Right renal pelvis (tissue), 4 donors: ENCODE measurements at places on chromosomes 6 and 20. TPM values are rescaled to one million over a fixed set of nuclear protein-coding genes. Genes with fewer than 3 reads are reported as not detected.
A peak's percentile ranks its signal among the peaks of the same experiment; 100 is the strongest.

GRCh38 chr6:131747821-131748353 lies 37.1 kb upstream of the CTAGE9 start:
- DNase-seq, result no peak

GRCh38 chr6:75794351-75794846 lies 45.4 kb downstream of the MYO6 start:
- no peak for DNase-seq

- no peak for DNase-seq
These were observed 10.4 kb downstream of the MOCS1 start for GRCh38 chr6:39923861-39924260.

GRCh38 chr6:27669624-27670301 lies 196.9 kb upstream of the ZNF184 start:
- DNase-seq, result no peak

DNA sequence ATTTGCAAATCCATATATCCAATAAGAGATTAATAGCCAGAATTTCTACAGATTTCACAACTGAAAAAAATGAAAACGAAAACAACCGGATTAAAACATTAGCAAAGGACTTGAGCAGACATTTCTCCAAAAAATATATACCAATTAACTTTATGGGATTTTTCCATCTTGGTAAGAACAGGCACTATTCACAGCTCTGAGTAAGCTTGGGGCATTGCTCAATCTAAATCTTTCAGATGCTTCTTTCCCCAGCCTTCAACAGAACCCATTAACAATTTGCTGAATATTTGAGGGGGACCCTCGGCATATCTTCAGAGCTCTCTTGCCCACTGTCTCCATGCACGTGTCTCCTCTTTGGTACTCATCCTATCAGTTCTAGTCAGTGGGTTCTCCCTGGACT lies 111.7 kb upstream of the CD93 start:
- no peak for DNase-seq

GRCh38 chr20:9628141-9628540 lies 113.8 kb downstream of the LAMP5 start:
- DNase-seq, result no peak

DNA sequence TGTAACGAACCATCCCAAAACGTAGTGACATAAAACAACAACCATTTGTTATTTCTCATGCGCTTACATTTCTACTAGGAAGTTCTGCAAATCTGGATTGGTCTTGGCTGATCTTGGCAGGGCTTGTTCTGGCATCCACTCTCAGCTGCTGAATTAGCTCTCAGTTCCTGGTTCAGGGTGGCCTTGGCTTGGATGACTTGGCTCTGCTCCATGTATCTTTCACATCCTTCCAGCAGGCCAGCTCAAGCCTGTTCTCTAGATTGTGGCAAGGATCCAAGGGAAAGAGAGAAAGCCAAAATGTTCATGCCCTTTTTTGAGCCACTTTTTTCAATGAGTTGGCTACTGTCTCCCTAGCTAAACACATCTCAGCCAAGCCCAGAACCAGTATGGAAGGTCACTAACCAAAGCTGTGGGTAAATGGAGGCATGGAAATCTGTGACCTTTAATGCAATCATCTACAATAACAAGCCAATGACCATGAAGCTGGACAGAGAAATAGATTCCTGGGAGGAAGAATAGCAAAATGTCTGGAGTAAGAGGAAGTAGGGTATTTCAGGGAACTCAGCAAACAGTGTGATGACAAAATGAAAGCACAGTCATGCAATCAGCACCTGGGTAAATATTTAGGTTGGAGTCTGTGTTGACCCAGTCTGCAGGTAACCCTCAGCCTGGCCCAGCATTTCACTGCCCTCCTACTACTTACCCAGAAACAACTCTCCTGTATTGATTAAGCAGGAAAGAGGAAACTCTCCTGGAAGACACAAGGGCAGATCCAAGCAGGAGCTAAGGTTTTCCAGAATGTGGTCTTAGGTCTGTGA lies 32.7 kb upstream of the SNAP25 start:
- DNase-seq, result no peak

- no peak for DNase-seq
These were observed 36.1 kb upstream of the DUSP22 start for GRCh38 chr6:256169-256568.

GRCh38 chr6:149455031-149455732 lies 29.6 kb downstream of the ZC3H12D start:
- no peak for DNase-seq

GRCh38 chr6:15477746-15478145 lies 185.1 kb downstream of the DTNBP1 start:
- DNase-seq, result no peak

GRCh38 chr6:3776881-3777507 lies 25.5 kb upstream of the PXDC1 start:
- DNase-seq, result no peak

DNA sequence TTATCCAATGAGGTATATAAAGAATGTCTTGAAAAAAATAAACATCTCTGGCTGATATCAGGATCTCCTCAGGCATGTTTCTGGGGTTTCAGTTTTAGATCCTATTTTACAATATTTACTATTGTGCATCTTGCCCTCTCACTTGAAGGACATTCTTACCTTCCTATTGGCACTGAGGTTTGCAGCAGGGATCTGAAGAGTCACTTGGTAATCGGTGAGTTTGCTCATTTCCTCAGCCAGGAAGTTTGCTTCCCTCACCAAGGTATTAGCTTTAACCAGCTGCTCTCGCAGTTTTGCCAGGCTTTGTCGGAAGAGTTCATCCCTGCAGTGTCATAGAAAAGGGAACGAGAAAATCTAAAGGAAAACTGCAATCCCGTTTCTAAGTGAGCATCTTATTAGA lies 101.9 kb upstream of the NUP153 start:
- DNase-seq, result no peak

GRCh38 chr6:113009682-113010081 lies 662.6 kb downstream of the RFPL4B start:
- DNase-seq, result no peak

DNA sequence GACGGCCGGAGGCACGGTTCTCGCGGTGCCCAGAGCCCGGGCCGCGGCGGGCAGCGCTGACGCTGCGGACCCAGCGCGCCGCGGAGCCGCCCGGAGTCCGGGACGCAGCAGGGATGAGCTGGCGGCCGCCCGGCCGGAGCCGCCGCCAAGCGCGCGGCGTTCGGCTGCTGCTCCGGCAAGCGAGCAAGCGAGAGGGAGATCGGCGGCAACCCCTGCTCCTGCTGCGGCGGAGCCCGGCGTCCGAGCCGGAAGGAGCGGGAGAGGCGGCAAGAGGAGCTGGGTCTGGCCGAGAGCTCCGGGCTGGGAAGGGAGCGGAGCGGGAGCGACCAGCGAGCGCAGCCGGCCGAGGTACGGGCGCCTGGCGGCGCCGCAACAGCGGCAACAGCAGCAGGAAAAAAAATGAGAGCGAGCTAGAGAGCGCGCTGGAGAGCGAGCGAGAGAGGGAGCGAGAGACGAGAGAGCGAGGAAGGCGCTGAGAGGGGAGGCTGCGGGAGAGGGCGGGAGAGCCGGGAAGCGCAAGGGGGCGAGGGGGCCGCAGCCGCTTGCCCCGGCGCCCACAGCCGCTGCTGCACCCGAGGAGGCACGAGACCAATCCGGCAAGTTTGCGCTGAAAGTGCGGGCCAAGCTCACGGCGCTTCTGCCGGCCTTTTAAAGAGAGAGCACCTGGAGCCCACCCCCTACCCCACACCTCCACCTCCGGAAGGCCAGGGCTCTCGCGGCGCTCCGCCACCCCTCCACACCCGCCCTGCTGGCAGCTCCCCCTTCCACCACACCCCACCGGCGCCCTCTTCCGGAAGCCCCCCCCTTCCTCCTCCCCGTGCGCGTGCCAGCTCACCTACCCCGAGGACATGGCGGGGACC lies 496 bp downstream of the GRM4 start:
- DNase-seq, result no peak

DNA sequence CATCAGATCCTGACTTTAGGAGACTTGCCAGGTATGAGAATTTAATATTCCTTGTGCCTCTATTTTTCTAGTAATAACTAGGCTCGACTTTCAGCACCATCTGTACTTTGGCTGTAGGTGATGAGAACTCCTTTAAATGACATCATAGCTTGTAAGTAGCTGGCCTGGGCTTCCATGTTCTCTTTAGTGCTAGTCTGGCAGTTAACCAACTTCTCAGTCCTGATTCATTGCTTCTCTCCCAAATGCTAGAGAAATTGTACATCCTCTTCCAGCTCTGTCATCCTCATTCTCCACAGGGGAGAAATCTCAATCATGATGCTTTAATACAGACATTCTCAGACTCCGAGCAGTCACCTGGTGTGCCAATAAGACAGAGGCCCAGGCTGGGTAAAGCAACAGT lies 143.5 kb upstream of the MOCS1 start:
- no peak for DNase-seq

DNA sequence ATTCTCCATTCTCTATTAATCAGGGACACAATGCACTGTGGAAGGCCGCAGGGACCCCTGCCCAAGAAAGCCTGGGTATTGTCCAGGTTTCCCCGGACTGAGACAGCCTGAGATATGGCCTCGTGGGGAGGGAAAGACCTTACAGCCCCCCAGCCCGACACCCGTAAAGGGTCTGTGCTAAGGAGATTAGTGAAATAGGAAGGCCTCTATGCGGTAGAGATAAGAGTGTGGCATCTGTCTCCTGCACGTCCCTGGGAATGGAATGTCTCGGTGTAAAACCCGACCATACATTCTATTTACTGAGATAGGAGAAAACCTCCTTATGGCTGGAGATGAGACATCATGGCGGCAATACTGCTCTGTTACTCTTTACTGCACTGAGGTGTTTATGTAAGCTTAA lies 15.7 kb upstream of the EIF2S2 start:
- no peak for DNase-seq

GRCh38 chr6:149224399-149224798 lies 93.1 kb upstream of the TAB2 start:
- no peak for DNase-seq

DNA sequence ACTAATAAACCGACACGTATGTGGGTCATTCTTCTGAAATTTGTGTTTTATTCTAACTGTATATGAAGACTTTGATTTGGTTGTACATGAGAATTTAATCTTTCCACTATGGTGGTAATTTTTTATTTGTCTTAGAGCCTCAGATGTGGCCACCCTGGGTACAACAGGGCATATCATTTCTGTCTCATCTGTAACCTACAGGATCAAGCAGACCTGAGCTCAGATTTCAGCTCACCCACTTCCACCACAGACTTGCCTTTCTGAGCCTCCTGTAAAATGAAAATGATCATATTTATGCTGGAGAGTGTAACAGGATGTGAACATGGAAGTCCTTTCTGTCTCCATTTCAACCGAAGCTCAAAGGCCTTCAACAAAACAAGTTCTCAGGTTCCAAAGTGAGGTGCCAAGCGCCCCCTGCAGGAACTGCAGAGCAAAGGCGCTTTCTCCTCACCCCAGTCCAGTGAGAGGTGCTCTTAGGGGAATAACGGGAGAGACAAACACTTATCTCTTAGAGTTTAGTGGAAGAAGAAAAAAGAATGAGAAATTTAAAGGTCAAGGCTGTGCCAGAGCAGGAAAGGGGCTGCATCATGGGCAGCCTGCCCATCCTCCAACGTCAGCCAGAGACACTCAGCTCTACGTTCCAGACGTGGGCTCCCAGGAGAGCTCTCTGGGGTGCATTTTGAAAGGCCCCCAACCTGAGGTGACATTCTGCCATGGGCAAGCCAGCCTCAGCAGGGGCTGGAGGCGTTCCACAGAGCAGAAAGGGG lies 23.0 kb upstream of the CD24 start:
- DNase-seq, result peak; percentile 49

- peak; percentile 10 for DNase-seq
These were observed 129.0 kb downstream of the F13A1 start for GRCh38 chr6:6191476-6191875.

GRCh38 chr6:50510361-50510760 lies 203.0 kb upstream of the TFAP2D start:
- no peak for DNase-seq

GRCh38 chr20:13458860-13459451 lies 179.8 kb downstream of the TASP1 start:
- no peak for DNase-seq

DNA sequence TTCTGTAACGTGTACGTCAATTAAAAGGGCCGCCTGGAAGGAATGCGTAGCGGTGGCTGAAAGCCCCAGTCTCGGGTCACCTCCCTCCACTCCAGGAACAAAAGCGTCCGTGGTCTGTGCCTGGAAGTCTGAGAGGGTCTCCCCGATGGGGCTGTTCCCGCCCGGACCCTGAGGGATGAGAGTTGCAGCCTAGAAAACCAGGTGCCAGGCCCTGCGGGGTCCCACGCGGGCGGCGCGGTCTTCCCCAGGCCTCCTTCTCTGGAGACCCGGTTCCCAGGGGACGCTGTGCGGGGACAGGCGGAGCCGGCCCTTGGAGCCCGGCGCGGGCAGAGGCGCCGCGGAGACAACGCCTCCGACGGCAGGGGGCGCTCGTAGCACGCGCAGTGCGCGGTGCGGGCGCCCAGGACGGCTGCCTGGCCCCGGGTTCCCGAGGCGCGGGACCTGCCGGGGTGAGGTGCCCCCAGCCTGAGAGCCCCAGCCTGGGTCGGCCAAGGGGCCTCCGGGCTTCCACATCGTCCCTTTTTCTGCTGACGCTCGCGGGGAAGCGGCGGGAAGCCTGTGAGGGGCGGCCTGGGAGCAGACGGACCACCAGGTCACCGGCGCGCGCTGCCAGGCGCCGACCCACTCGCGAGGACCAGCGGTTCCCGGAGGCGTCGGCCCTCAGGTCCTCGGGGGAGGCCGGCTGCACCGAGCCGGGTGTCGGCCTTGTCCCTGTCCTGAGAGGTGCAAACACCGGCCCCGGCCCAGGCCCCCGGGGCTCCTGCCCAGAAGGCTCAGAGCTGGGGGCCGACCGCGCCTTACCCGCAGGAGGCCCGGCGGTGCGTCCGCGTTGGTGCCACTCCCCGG lies 5.3 kb upstream of the FOXC1 start:
- DNase-seq, result no peak

- no peak for DNase-seq
These were observed 106.4 kb upstream of the SSTR4 start for GRCh38 chr20:22928679-22929078.

- DNase-seq, result no peak
These were observed 37.4 kb upstream of the FAM135A start for GRCh38 chr6:70375882-70376281.

DNA sequence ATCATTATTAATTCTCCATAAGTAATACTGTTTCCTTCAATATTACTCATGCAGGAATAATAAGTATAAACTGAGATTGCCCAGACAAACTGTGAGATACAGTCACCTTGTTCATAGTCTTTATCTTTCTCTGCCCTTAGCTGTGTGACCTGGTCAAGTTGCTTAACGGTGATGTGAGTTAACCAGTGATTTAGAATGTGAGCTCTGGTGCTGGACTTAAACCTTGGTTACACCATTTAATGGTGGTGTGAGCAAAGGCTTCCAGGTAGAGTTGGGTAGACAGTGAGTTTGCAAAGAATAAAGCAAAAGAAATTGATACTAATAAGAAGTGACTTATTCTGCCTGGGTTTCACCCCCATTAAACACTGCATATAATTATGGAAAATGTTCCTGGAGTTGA lies 86.2 kb upstream of the DEFB112 start:
- DNase-seq, result no peak

Gene GTF2H4
- 47.1 TPM for polyA plus RNA-seq

Gene TINAG
- 30.0 TPM for polyA plus RNA-seq

Gene XKR7
- 0.39 TPM for polyA plus RNA-seq

Gene PDE7B
- polyA plus RNA-seq, result 9.5 TPM

Gene IDH3B
- polyA plus RNA-seq, result 128 TPM

Gene SPEF1
- polyA plus RNA-seq, result 1.7 TPM

Gene MYL9
- 261 TPM for polyA plus RNA-seq

Gene LY86
- polyA plus RNA-seq, result 1.2 TPM

Gene HDDC2
- polyA plus RNA-seq, result 113 TPM

Gene PGBD1
- polyA plus RNA-seq, result 11.8 TPM

Gene MATN4
- polyA plus RNA-seq, result 0.20 TPM

Gene ZNF334
- 22.9 TPM for polyA plus RNA-seq

Gene SLC22A1
- polyA plus RNA-seq, result 0.53 TPM
